ENCODE measurements at places on chromosomes 2 and 18.

DNA sequence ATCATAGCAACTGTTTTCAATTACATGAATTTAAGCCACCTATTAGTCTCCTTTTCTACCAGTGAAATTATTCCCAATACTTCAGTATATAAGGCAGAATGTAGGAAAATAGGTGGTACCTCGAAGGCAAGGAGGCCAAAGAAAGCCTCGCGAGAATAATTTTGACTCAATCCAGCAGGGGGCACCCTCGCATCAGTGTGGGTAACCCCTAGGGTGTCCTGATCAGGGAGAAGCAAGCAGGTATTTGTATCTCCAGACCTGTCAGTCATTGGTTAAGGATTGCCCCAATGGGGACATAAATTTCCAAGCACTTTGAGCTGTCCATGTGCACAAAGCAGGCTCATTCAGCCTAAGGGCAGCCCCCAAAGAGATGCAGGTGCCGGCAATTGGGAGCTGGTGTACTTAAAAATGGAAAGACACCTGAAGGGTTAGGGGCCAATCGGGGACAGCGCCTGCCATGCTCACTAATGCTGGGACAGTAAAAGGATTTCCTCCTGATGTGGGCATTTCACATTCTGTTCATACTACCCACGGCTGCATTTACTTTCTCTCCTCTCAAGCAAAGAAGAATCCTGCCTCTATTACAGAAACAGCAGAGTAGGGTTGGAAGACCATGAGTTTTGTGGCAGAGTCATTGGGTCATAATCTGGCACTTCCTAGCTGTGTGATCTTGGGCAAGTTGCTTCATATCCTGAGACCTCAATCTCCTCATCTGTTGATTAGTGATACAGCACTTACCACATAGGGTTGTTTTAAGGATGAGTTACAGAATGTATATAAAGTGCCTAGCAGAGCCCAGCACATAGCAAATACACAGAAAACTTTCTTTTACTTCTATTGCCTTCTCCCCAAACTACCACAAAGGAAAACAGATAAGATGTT, 136.1 kb downstream of the ICOS start:
- H3K27me3 ChIP-seq, result no peaks in the 10 kb centered on the region
- H3K4me3 ChIP-seq, result no peak overlapping the region
- H3K36me3 ChIP-seq, result no peaks in the 10 kb centered on the region
- peak; percentile 67 for DNase-seq

- H3K27me3 ChIP-seq, result no peaks in the 10 kb centered on the region
- peaks cover 12% of the 10 kb centered on the region for H3K4me1 ChIP-seq
- H3K36me3 ChIP-seq, result no peaks in the 10 kb centered on the region
- no peak for DNase-seq
- no peak overlapping the region for H3K27ac ChIP-seq
- H3K4me3 ChIP-seq, result no peak overlapping the region
These were observed 6.3 kb upstream of the MEP1B start for GRCh38 chr18:32183503-32183902.

- no peak for DNase-seq
- H3K4me1 ChIP-seq, result no peaks in the 10 kb centered on the region
- H3K4me3 ChIP-seq, result no peak overlapping the region
- no peaks in the 10 kb centered on the region for H3K36me3 ChIP-seq
- H3K27ac ChIP-seq, result no peak overlapping the region
These were observed 1113.9 kb upstream of the ACVR2A start for GRCh38 chr2:146730882-146731281.

GRCh38 chr2:13779996-13780395, 852.5 kb upstream of the LRATD1 start:
- H3K27me3 ChIP-seq, result no peaks in the 10 kb centered on the region
- H3K36me3 ChIP-seq, result no peaks in the 10 kb centered on the region
- no peak for DNase-seq

- no peak overlapping the region for H3K4me3 ChIP-seq
- no peaks in the 10 kb centered on the region for H3K36me3 ChIP-seq
- H3K4me1 ChIP-seq, result peaks cover 4% of the 10 kb centered on the region
- DNase-seq, result no peak
These were observed 846.7 kb upstream of the ID2 start for GRCh38 chr2:7835151-7835550.

- no peaks in the 10 kb centered on the region for H3K36me3 ChIP-seq
- H3K4me1 ChIP-seq, result no peaks in the 10 kb centered on the region
- no peaks in the 10 kb centered on the region for H3K27me3 ChIP-seq
- no peak overlapping the region for H3K27ac ChIP-seq
- no peak overlapping the region for H3K4me3 ChIP-seq
These were observed 183.9 kb upstream of the FIGN start for GRCh38 chr2:163919717-163920116.

DNA sequence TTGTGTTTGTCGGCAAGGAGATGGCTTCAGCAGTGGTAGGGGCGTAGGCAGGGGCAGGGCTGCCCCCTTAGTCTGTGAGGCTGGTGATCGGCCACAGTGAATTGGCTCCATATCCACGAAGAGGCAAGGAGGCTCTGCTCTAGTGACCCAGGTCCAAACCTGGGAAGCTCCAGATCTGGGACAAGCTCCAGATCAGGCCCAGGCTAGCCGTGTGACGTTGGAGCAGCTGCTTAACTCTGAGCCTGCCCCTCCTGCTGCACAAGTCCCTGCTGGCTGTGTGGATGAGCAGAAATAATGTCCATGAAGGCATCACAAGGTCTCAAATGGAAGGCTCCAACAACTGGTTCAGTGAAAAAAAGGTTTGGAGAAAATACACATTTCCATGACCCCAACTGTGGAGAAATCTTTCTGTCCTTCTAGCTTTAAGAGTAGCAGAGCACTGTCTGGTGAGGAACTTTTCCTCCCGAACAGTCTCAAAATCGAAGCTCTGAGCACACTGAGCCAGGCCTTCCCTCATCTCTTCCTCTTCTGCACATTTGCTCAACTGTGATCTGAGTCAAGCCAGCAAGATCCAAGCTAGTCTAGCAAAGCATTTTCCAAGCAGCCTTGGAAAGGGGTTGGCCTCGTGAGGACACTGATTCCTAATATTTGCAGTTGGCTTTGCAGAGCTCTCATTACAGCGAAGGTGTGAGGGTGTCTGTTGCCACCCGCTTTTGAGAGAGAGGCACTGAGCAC, 67.0 kb upstream of the TCF7L1 start:
- no peaks in the 10 kb centered on the region for H3K4me1 ChIP-seq
- no peak overlapping the region for H3K4me3 ChIP-seq
- peaks cover 6% of the 10 kb centered on the region for H3K27me3 ChIP-seq
- no peak for DNase-seq
- H3K36me3 ChIP-seq, result no peaks in the 10 kb centered on the region
- no peak overlapping the region for H3K27ac ChIP-seq

DNA sequence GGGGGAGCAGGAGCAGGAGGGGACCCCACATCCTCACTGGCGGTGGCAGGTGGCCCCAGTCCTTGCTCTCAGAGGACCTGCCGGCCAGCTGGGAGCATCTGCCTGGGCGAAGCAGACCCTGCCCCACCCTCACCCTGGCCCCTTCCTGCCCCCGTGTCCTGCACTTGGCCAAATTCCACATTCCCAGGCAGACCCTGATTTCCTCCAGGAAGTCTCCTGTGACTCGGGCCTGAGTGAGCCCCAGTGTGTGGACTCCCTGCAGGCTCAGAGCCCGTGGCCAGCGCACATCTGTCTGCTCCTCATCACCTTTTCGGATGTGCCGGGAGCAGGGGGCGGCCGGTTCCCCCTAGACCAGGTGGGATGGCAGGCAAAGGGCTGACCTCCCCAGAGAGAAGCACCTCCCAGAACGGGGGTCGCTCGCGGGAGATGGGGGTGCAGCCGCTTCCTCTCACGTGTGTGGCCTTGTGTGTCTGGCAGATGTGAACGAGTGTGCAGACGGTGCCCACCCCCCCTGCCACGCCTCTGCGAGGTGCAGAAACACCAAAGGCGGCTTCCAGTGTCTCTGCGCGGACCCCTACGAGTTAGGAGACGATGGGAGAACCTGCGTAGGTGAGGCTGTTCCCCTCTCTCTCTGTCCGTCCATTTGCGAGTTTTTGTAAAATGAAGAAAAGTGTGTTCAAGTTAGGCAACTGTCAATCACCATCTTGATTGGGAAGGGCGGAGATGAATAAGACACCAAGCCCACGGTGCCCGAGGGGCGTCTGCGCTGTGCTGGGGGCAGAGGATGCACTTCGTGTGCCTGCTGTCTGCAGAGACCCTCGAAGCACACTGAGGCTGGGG, 90.4 kb downstream of the TPO start:
- H3K4me1 ChIP-seq, result no peaks in the 10 kb centered on the region
- peaks cover 4% of the 10 kb centered on the region for H3K27me3 ChIP-seq
- no peak overlapping the region for H3K4me3 ChIP-seq
- H3K36me3 ChIP-seq, result no peaks in the 10 kb centered on the region

- no peak for DNase-seq
- peaks cover 30% of the 10 kb centered on the region for H3K4me1 ChIP-seq
- peak overlapping the region; percentile 25 for H3K27ac ChIP-seq
- no peak overlapping the region for H3K4me3 ChIP-seq
- no peaks in the 10 kb centered on the region for H3K27me3 ChIP-seq
These were observed 29.3 kb downstream of the PELI1 start for GRCh38 chr2:64114912-64115277.

DNA sequence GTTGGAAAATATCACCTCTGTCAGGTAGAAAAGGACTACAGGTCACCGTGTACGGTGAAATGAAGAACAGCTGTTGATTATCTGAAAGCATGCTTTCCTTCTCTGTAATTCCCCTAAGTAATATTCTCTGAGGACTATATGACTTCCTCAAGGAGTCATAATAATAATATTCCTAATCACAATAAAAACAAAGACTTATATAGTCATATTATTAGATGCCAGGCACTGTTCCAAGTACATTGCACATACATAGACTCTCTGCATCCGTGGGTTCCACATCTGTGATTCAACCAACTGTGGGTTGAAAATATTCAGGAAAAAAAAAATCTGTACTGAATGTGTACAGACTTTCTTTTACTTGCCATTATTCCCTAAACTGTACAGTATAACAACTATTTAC, 512.4 kb upstream of the ID2 start:
- no peak overlapping the region for H3K27ac ChIP-seq
- H3K36me3 ChIP-seq, result no peaks in the 10 kb centered on the region
- no peak overlapping the region for H3K4me3 ChIP-seq
- no peak for DNase-seq
- no peaks in the 10 kb centered on the region for H3K4me1 ChIP-seq

DNA sequence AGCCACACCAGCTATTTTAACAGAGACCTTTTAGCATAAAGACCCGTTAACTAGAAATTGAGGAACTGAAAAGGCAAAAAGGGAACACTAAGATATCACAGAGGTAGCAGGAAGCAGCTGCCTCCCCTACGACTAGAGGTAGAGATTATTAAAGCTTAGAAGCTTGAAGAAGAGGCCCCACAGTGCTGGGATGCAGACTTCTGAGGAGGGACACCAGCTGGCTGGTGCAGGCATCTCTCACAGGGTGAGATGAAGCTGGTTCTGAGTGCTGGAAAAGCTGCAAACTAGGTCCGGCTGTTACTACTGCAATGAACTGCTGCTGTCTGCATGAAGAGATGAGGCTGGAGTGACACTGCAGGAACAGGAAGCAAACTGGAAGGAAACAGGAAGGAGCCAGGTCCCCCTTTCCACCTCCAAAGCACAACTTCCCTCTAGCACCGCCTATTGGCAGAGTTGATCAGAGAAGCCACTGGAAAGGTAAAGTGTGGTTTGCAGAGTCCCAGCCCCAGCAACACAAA, 61.2 kb upstream of the MRPS9 start:
- no peak overlapping the region for H3K4me3 ChIP-seq
- no peaks in the 10 kb centered on the region for H3K36me3 ChIP-seq
- H3K4me1 ChIP-seq, result peaks cover 7% of the 10 kb centered on the region
- H3K27me3 ChIP-seq, result peaks cover 1% of the 10 kb centered on the region
- no peak overlapping the region for H3K27ac ChIP-seq

GRCh38 chr2:188898261-188898660, 75.9 kb upstream of the COL3A1 start:
- H3K27ac ChIP-seq, result no peak overlapping the region
- no peaks in the 10 kb centered on the region for H3K36me3 ChIP-seq

DNA sequence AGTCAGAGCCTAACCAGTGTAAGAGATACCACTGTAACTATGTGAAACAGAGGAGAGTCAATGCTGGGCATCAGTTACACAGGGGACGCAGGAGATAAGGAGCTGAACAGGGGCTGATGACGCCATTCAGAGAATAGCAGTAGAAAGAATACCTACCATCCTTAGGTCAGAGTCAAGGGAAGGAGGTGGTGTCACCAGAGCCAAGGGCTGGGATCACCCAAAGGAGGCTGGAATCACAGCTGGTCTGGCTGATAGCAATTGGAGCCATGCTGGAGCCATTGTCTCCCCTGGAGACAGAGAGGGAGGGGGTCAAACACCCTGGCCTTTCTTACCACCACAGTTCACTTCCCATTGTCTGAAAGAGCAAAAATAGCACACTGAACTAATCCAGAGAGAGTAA, 37.3 kb upstream of the C18orf32 start:
- H3K27ac ChIP-seq, result peak overlapping the region; percentile 50
- no peaks in the 10 kb centered on the region for H3K36me3 ChIP-seq
- peaks cover 1% of the 10 kb centered on the region for H3K27me3 ChIP-seq
- DNase-seq, result peak; percentile 11
- no peak overlapping the region for H3K4me3 ChIP-seq

- no peak for DNase-seq
- no peaks in the 10 kb centered on the region for H3K36me3 ChIP-seq
- H3K27ac ChIP-seq, result no peak overlapping the region
- no peak overlapping the region for H3K4me3 ChIP-seq
- peaks cover 11% of the 10 kb centered on the region for H3K4me1 ChIP-seq
These were observed 19.6 kb upstream of the CABLES1 start for GRCh38 chr18:23115683-23116096.

DNA sequence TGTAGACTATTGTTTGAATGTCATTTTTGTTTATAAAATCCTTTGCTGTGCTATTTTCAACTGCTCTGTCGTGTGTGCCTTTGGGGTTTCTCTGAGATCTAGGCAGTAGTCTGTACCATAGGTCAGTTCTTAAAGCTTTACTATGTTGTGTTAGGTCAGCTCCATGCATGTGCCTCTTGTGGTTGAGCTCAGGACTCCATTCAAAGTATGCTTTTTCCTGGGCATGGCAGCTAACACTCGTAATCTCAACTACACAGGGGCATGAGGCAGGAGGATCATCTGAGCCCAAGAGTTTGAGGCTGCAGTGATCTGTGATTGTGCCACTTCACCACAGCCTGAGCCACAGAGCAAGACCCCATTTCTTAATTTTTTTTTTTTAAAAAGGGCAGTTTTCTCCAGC, 174.4 kb upstream of the SPHKAP start:
- H3K27ac ChIP-seq, result no peak overlapping the region
- no peaks in the 10 kb centered on the region for H3K4me1 ChIP-seq
- H3K27me3 ChIP-seq, result no peaks in the 10 kb centered on the region
- H3K36me3 ChIP-seq, result no peaks in the 10 kb centered on the region
- no peak for DNase-seq

DNA sequence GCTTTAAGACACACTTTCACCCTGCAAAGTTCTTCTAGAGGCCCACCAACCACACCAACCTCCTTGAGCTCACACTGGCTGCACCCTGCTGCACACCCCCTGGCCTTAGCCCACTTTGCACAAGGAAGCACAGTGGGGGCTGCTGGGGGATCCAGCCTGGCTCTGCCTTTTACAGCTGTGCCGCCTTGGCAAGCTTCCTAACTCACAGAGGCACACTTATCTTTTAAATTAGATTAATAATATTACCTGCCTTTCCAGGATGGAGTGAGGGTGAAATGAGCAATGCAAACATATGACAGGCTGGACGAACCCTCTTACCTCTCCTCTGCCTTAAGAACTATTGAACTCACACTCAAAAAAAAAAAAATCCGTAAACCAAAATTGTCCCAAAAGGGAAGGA, 715.8 kb upstream of the ID2 start:
- H3K27ac ChIP-seq, result no peak overlapping the region
- H3K36me3 ChIP-seq, result no peaks in the 10 kb centered on the region
- DNase-seq, result no peak
- H3K4me1 ChIP-seq, result peaks cover 8% of the 10 kb centered on the region
- no peak overlapping the region for H3K4me3 ChIP-seq

GRCh38 chr2:42607101-42607637, 38.7 kb downstream of the MTA3 start:
- H3K4me3 ChIP-seq, result no peak overlapping the region
- no peak for DNase-seq
- peaks cover 31% of the 10 kb centered on the region for H3K36me3 ChIP-seq
- H3K27me3 ChIP-seq, result peaks cover 4% of the 10 kb centered on the region
- no peak overlapping the region for H3K27ac ChIP-seq

Data from endothelial cell (in vitro differentiated cells).